ENCODE measurements at places on chromosomes 1 and 21.

DNA sequence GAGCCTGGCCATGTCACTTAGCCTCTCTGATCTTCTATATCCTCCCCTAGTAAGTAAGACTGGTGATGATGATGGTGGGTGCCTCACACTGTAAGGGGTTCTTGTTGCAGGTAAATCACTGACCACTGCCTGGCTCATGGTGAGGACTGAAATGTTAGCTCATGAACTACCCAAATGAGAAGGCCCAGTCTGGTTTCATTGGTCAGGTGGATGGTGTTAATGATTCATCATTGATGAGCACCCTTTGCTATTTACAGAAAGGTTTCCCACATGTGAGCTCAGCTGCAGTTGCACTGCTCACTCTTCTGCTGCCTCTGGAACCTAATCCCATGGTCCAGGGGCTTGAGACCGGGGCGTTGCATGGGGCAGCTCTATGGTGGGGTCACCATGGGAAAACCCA lies 417.7 kb downstream of the PRDM2 start:
- no peak for DNase-seq

DNA sequence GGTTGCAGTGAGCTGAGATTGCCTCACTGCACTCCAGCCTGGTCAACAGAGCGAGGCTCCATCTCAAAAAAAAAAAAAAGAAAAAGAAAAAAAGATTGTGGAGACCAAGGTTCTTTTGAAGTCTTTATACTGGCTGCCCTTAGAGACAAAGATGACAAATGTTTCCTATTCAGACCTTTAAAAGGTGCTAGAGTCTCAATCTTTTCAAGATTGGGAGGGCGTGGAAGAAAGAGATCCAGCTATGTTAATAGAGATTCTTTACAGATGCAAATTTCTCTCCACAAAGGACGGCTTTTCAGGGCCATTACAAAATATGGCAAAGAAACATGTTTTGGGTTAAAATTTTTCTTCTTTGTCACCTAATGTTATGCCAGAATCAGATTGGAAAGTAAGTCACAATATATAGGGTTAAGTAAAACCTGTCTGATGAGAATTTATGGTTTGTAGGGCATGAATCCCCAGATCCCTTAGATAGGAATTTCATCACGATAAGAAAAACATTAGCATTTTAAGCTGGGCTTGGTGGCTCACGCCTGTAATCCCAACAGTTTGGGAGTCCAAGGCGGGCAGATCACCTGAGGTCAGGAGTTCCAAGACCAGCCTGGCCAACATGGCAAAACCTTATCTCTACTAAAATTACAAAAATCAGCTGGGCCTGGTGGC lies 13.0 kb upstream of the MORC3 start:
- DNase-seq, result no peak

DNA sequence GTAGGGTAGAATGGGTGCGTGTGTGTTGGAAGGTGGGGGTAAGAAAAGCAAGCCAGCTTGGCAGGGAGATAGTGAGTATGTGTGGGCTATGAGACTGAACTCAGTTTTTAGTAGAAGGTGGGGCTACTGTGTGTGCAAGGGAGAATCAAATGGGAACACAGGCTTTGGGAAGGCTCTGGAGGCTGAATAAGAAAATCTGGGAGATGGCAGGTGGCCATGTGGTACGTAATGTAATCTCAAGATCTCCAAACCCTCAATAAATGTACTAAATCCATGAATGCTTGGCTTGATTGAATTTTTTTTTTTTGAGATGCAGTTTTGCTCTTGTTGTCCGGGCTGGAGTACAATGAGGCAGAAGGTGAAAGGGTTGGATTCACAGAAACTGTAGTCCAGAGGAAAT lies 3.5 kb upstream of the ZSCAN20 start:
- no peak for DNase-seq

GRCh38 chr1:179079113-179079761 lies 2.6 kb upstream of the TOR3A start:
- DNase-seq, result no peak

DNA sequence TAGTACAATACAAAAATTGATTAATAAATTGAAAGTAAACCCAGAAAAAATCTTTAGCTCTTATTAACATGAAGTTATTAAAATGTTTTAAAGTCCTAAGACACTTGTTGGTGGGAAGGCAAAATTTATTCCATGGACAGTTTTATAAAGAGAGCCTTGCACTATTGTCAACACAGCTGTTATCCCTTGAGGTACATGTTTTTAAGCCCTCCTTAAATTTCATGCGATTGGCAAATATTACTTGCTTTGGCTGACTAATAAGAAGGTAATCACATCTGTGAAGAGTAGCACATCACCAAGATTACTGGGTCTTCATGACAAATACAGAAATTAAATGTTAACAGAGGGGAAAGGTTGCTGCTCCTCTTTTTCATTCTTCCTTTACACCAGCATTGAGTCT lies 611.1 kb downstream of the BRINP3 start:
- no peak for DNase-seq

- no peak for DNase-seq
Observed at GRCh38 chr1:20154301-20154831, 15.2 kb downstream of the PLA2G2F start.

- no peak for DNase-seq
Observed at GRCh38 chr1:145983960-145984830, 12.2 kb downstream of the TXNIP start.

DNA sequence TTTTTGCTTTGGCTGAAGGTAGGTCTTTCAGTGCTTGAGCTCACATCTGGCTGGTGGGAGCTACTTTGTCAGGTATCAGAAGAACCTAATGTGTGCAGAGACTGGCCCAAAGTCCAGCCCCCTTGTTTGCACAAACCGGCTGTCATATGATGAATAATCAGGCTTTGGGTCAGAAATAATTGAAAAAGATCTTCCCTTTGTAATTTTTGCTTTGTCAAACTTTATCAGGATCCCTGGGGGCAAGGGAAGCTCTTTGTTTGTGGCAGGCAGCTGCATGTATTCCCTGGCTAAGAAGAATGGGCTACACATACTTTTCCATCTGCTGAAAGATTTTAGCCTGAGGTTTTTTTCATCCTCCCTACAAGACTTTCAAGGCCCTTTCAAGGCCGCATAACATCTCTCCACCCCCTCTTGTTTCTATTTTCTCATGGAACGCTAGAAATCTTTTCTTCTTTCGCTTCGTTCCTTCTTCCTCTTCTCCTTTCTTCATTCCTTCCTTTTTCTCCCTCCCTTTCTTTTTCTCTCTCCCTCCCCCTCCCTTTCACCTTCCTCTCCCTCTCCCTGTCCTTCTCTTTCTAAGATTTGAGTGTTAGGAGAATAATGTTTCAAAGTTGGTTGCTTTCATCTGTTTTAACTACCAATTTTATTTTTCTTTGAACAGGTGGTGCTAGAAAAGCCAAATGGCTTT lies 25.5 kb downstream of the TUFT1 start:
- no peak for DNase-seq

- DNase-seq, result no peak
Observed at GRCh38 chr1:109395602-109396512, 1.9 kb downstream of the SORT1 start.

- no peak for DNase-seq
Observed at GRCh38 chr21:8992731-8993174, 1528.6 kb upstream of the TPTE start.

- DNase-seq, result no peak
Observed at GRCh38 chr1:63782982-63783381, 9.2 kb downstream of the ROR1 start.

DNA sequence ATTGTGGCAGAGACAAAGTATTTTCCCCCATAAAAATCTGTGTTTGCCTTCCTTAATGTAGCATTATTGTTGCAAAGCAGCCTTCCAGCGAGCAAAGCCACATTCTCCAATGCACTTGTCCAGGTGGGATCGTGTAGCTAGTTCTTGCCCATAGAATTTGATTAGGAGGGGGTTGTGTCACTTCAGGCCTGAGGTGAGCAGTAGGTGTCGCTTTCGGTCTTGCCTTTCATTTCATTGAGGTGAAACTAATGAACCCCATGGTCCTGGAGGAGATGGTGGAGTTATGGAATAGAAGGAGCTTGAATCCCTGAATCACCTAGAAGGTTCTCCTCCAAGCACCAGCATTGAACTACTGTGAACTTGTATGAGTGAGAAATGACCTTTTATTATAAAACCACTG lies 318.9 kb upstream of the PBX1 start:
- DNase-seq, result no peak

GRCh38 chr1:148354284-148354912 lies 128.7 kb downstream of the PPIAL4G start:
- no peak for DNase-seq

DNA sequence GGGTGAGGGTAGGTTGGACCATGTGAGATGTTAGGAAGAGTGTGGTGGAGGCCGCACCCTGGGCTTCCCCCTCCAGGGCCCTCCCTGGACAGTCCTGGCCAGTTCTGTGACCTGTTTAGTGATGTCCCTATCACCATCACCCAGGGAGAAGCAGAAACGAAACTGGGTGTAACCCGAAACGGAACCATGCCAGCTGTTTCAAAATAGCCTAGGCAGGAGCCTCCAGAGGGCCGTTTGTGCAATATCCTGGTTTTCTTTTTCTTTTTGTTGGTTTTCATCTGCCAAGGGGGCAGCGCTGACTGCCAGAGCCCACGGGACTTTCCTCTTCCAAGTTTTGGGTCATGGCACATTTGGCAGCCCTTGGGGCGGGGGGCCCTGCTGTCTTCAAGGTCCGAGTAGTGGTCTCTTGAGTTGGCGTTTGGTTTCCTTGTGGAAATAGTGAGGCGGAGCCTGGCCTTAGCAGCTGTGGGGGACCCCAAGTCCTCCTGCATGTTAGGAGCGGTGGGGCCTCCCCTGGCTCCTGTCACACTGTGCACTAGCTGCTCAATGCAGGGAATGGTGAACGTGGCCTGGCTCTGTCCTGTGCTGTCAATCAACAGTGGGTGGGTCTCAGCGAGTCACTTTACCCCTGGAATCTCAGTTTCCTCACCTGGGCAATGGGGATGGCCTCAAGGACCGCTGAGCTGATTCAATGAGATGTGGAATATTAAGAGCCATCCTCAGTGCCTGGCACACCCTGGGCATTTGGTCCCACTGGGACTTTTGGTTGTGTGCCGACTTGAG lies 90.7 kb downstream of the ARHGEF10L start:
- no peak for DNase-seq

- no peak for DNase-seq
Observed at GRCh38 chr1:222555992-222556615, 8.2 kb upstream of the HHIPL2 start.

All from activated CD4-positive, CD25-positive, alpha-beta regulatory T cell (primary cell).